Smooth muscle cell of the coronary artery (primary cell): ENCODE measurements at places on chromosomes 3 and 15. TPM values are rescaled to one million over a fixed set of nuclear protein-coding genes. Genes with fewer than 3 reads are reported as not detected.

The ZNF80 gene
- total RNA-seq = not detected in 2 replicates

The ISY1 gene
- 33.5 and 41.3 TPM in 2 replicates for total RNA-seq

The TRH gene
- total RNA-seq = not detected in 2 replicates

The LRTM1 gene
- not detected in 2 replicates for total RNA-seq

The ZNF710 gene
- 5.5 and 7.1 TPM in 2 replicates for total RNA-seq

The GOLGA8H gene
- total RNA-seq = 0.30 TPM in 1 of 2 replicates, not detected in the other

The MFGE8 gene
- 111 and 224 TPM in 2 replicates for total RNA-seq

The SCN11A gene
- total RNA-seq = under 0.01 TPM in 1 of 2 replicates, not detected in the other

The SLC9C1 gene
- 0.70 and 0.75 TPM in 2 replicates for total RNA-seq

The PLAAT1 gene
- not detected in 2 replicates for total RNA-seq
